ENCODE measurements at places on chromosomes 16 and 17. TPM values are rescaled to one million over a fixed set of nuclear protein-coding genes. Genes with fewer than 3 reads are reported as not detected.

DNA sequence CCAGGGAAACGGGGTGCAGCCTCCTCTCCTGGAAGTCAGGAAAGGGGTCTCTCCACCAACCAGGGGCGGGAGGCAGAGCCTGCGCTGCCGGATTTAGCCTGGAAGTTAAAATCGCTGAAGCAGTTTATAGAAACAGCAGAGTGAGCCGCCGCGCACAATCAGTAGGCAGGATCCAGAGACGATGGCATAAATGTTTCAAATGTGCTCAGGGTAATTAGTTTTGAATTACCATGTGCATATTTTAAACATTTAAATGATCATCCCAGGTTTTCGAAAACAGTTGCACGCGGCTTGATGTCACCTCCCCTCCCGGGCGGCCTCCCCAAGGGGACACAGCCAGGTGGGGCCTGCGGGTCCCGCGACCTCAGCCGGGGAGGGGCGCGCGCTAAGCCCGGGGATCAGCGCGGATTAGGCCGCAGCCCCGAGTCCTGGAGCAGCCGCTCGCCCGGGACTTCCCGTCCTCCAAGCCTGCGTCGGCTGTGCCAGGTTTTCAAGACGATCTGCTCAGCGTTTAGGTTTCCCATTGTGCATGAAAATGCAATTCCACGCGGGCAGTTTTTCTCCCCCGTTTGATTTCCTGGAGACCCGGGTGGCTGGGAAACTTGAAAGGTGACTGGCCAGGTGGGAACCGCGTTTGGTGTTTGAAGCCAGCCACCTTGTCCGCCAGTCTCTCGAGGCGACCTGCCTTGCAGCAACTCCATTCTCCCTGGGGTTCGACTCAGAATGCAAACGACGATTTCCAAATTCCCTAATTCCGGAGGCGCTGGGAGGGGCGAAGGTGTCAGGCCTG is 78.3 kb downstream of the RPA1 start:
- DNase-seq, result peak; percentile 84

DNA sequence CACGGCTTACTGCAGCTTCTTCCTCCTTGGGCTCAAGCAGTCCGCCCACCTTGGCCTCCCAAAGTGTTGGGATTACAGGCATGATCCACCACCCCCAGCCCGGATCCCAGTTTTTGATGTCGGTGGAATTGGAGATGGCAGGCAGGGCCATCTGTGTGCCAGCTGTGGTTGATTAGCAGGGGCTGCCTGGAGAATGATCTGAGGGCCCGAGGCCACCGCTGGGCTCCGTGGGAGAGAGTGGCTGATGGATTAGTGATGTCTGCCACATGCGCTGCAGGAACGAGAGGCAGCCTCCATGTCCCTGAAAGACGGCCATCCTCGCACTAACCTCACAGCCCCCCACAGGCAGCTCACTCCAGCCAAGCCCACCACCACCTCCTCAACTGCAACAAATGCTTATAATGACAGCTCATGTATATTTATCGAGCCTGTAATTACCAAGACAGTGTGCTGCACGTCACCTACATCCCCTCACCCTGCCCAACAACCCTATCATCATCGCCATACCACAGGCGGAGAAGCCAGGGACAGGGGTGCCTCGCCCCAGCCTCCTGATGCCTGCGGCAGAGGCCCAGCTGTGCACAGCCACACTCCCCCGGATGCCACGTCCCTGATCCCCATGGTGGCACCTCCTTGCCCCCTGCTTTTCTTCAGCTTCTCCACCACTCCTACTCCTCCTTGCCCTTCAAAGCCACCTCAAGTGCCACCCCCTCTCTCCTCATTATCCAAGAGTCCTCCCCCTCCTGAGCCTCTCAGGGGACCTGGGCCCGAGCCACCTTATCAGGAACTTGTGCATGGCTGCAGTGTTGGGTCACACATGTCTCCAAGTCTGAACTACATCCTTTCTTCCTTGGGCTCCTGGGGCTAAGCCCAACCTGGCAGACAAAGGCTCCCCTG is 33.2 kb downstream of the ACTG1 start:
- peak; percentile 56 for DNase-seq

DNA sequence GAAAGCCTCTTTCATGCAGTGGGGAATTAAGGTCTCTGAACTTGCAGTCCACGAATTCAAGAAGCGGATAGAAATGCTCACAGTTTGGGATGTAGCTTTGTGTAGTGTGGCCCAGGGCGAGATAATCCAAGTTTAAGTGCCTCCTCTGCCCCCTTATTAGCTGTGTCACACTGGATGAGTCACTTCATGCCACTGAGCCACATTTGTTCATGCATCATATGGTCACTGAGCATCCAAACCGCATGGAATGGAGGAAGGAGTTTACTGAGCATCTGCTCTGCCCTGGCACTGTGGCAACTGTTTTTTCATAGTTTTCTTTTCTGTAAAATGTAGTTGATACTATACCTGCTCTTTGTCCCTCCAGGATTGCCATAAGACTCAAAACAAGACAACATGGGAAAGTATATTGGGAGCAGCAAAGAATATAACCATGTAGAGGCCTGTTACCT is 15.1 kb upstream of the DHX8 start:
- no peak for DNase-seq

DNA sequence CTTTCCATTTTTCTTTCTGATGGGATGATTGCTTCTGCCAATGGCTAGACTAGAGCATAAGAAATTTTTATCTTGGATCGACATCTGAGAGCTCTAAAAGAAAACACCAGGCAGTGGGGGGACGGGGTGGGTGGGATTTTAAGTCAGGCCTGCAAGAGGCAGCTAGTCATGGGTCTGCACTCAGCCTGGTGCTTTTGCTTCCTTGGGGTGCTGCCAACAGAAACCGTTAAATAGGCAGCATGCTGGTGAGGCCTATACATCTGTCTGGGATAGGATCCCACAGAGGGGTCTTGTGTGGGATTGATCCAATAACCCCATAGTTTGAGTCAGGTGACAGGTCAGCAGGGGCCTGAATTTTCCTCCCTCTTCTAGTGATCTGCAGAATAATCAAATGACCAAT is 26.9 kb downstream of the ZNRF1 start:
- DNase-seq, result no peak

DNA sequence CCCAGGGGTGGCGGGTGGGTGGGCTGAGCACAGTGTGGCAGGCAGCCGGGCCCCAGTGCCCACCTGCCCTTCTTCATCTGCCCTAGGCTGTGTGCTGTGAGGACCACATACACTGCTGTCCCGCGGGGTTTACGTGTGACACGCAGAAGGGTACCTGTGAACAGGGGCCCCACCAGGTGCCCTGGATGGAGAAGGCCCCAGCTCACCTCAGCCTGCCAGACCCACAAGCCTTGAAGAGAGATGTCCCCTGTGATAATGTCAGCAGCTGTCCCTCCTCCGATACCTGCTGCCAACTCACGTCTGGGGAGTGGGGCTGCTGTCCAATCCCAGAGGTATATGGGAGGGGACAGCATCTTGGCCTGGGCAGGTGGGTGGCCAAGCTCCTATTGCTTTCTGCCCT is 6.4 kb downstream of the GRN start:
- DNase-seq, result no peak

DNA sequence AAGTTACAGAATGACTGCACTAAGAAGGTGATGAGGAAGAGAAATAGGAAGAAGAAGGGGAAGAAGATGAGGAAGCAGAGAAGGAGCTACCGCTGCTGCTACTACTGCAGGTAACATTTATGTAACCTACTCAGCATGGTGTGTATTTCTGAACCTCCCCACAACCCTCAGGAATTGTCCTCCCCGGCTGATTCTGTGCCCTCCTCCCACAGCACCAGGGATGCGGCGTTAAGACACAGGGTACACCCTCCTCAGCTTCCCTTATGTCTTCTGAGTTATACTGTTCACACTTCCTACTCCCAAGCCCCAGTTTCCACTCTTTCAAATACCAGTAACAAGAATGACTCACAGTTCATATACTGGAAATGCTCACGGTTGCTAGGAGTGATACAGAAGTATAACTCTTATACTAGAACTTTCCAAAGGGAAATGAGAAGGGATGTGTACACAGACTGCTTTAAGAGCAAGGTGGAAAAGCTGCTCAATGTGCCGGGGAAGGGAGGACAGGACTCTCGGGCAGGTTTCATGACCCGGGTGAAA is 224.5 kb upstream of the PSMD7 start:
- no peak for DNase-seq

DNA sequence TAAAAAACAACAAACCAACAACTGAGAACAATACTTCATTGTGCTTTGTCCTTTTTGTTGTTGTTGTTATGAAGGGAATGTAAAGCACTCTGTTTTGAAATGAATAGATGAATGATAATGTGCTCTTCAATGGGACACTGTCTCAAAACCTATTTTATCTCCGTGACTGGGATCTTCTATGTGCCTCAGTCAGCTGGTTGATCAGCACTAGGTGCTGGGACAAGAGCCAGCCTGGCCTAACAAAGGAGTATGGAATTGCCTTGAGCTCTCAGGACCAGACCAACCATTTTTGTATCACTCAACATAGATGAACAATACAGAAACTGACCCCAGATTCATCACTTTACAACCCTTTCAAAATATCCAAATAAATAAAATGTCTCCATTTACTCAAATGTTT is 440.2 kb downstream of the KCNJ2 start:
- DNase-seq, result no peak

Gene CDRT15
- not detected for total RNA-seq

Gene PYDC1
- total RNA-seq, result not detected

Gene CEMP1
- 17.0 TPM for total RNA-seq

Gene SLC35G6
- total RNA-seq, result not detected
